Osteoblast (primary cell): ENCODE measurements at places on chromosomes 6 and 20.

- no peaks in the 10 kb centered on the region for H3K27me3 ChIP-seq
- no peak overlapping the region for H3K4me3 ChIP-seq
- no peak overlapping the region for H3K27ac ChIP-seq
- no peak for DNase-seq
Measured at GRCh38 chr6:49646130-49646824, 9.6 kb upstream of the RHAG start.

DNA sequence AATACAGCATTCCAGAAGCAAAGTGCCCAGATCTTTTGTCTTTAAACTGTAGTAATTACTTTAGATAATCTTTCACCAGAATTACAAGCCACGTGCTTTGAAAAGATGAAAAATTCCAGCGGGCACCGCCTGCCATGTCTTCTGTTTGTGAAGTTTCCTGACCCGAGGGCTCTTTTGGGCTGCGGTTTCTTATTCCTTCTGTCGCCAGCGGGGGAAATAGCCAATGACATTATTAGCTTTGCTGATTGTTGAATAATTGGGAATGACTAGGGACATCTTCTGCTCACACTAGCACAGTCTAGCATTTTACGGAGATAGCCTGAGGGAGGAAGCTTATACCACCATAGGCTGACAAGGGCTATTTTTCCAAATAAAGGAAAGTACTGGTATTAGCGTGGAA lies 124.7 kb downstream of the SAMD5 start:
- H3K4me3 ChIP-seq = no peak overlapping the region
- no peaks in the 10 kb centered on the region for H3K4me1 ChIP-seq
- no peak overlapping the region for H3K27ac ChIP-seq
- H3K36me3 ChIP-seq = no peaks in the 10 kb centered on the region
- DNase-seq = no peak
- no peaks in the 10 kb centered on the region for H3K27me3 ChIP-seq

GRCh38 chr6:139590206-139590605 lies 215.8 kb upstream of the CITED2 start:
- no peaks in the 10 kb centered on the region for H3K27me3 ChIP-seq
- H3K27ac ChIP-seq = no peak overlapping the region
- no peak overlapping the region for H3K4me3 ChIP-seq
- H3K4me1 ChIP-seq = peaks cover 21% of the 10 kb centered on the region

DNA sequence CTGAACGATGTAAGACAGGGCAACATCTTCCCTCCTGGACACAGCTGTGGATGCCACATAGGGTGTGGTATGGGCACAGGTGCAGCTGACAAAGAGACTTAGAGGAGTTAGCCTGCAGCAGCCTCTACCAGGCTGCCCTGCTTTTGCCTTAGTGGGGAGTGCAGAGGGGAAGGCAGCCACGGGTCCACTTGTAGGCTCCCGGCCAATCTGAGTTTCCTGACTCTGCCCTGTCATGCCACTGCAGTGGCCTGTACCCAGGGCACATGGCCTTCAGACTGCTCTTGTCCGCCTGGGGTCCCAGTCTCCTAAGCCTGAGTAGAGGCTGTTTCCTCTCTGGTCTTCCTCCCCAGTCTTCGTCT lies 17.1 kb upstream of the CST9L start:
- DNase-seq = no peak
- H3K4me3 ChIP-seq = no peak overlapping the region
- no peak overlapping the region for H3K27ac ChIP-seq
- no peaks in the 10 kb centered on the region for H3K4me1 ChIP-seq
- H3K36me3 ChIP-seq = no peaks in the 10 kb centered on the region
- H3K27me3 ChIP-seq = no peaks in the 10 kb centered on the region

GRCh38 chr6:63805808-63806572 lies 170.4 kb downstream of the PHF3 start:
- no peaks in the 10 kb centered on the region for H3K36me3 ChIP-seq
- H3K27me3 ChIP-seq = no peaks in the 10 kb centered on the region
- H3K4me3 ChIP-seq = no peak overlapping the region
- H3K4me1 ChIP-seq = peaks cover 31% of the 10 kb centered on the region
- peak overlapping the region; percentile 65 for H3K27ac ChIP-seq

DNA sequence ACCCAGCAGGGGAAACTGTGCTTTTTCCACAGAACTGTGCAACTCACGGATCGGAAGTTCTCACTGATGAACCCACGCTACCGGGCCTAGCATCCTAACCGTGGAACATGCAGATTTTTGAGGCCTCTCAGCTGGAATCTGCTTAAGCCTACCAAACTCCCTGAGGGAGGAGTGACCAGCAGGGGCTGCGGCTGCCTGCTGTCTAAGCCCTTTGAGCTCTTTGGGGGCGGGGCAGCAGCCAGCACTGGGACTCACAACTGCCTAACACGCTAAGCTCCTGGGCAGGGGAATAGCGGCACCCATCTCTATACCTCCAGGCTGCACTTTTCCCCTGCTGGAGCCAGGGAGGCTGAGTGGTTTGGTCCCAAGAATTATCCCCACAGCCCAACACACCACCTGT lies 20.4 kb upstream of the METTL24 start:
- H3K4me3 ChIP-seq = no peak overlapping the region
- peaks cover 3% of the 10 kb centered on the region for H3K27me3 ChIP-seq
- H3K4me1 ChIP-seq = no peaks in the 10 kb centered on the region
- no peak for DNase-seq
- no peaks in the 10 kb centered on the region for H3K36me3 ChIP-seq

GRCh38 chr20:62446888-62447869 lies 19.8 kb upstream of the RBBP8NL start:
- no peaks in the 10 kb centered on the region for H3K4me1 ChIP-seq
- no peak overlapping the region for H3K27ac ChIP-seq
- H3K27me3 ChIP-seq = peaks cover 3% of the 10 kb centered on the region
- H3K4me3 ChIP-seq = no peak overlapping the region
- no peak for DNase-seq
- no peaks in the 10 kb centered on the region for H3K36me3 ChIP-seq

DNA sequence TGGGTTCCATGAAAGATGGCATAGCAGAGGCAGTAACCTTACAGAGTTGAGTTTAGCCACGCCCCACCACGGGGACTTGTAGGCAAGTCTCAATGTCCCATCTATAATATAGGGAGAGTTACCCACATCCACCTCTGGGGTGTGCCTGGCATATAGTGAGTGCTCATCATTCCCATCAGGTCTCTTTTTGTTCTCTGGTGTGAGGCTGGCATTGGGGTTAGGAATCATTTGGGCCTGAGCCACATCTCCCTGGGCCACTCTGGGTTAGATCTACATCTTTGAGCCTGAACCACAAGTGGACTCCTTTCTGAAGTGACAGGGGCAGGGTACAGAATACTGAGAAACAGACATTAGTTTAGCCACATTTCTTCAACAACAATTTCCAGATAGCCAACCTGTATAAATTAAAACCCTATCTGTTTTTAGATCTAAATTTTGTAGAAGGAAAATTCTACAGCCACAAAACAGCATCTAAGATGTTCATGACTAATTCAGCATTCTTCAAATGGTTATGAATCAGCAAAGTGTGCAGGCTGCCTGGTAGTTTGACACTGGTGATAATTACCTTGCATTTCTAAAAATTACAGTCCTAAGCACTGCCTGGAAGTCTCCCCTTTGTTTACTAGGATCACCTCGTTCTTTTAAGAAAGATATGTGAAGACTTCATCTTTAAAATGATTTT lies 20.1 kb downstream of the RNF24 start:
- H3K27ac ChIP-seq = peak overlapping the region; percentile 65
- H3K36me3 ChIP-seq = no peaks in the 10 kb centered on the region
- H3K4me3 ChIP-seq = peak overlapping the region; percentile 20
- no peak for DNase-seq

DNA sequence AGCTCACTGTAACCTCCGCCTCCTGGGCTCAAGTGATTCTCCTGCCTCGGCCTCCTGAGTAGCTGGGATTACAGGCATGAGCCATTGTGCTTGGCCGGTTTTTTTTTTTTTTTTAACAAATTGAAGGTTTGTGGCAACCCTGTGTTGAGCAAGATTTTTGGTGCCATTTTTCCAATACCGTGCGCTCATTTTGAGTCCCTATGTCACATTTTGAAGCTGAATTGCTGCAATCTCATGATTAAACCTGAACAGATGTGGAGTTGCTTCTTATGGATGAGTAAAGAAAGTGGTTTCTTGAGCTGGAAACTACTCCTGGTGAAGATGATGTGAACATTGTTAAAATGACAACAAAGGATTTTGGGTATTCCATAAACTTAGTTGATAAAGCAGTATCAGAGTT lies 16.6 kb downstream of the SASH1 start:
- H3K4me1 ChIP-seq = peaks cover 7% of the 10 kb centered on the region
- no peak overlapping the region for H3K27ac ChIP-seq
- H3K36me3 ChIP-seq = no peaks in the 10 kb centered on the region
- no peak for DNase-seq
- H3K27me3 ChIP-seq = no peaks in the 10 kb centered on the region

DNA sequence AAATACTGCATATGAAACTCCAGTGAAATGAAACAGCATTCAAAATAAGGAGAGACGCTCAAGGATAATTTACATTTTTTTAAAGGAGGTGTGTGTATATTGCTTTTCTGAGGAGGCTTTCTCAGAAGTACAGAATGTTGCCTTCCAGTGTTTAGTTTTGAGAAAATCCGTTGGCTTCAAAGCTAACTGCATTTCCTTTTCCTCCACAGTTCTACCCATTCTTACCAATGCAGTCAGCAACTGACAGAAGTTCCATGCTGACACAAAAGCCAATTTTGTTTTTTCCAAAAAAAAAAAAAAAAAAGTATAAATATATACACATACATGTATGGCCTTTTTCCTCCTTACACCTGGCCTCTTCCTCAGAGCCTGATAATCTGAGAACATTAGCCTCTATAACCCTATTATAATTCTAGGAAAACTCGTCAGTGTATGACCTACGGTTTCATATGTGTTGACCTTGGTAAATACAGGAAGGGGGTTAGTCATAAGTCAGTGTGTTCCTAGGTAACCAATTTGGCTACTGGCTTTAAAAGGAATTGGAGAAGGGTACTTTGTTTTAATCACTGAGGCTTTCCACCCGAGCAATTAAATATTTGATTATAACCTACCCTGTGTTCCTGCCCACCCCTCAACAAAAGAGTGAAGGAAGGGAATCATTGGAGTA lies 24.2 kb downstream of the MGME1 start:
- H3K27ac ChIP-seq = peak overlapping the region; percentile 45
- H3K4me3 ChIP-seq = no peak overlapping the region
- H3K4me1 ChIP-seq = peaks cover 15% of the 10 kb centered on the region
- DNase-seq = no peak
- no peaks in the 10 kb centered on the region for H3K27me3 ChIP-seq
- peaks cover 3% of the 10 kb centered on the region for H3K36me3 ChIP-seq

DNA sequence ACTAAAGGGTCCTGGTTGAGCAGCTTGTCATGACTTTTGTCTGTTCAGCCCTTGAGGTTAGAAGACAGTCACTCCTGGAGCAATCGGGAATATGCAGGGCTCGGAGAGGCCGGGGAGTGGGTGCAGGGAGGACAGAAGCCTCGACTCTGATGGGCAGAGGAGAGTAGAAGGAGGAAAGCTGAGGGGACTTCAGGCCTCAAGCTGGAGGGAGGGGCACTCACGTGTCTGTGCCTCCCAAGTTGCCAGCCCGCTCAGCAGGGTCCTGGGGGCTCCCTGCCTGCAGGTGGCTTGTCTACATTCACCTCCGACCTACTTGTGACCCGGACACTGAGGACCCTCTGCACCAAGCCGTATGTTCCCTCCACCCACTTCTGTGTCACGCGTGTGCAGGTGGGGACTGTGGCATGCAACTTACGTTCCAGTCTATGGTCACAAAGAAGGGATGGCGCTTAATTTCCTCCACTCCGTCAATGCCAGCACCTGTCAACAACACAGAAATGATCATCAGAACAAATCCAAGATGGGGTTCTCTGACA lies 86.8 kb upstream of the MPC1 start:
- no peak overlapping the region for H3K27ac ChIP-seq
- peak; percentile 30 for DNase-seq
- peaks cover 10% of the 10 kb centered on the region for H3K4me1 ChIP-seq
- H3K27me3 ChIP-seq = no peaks in the 10 kb centered on the region
- no peak overlapping the region for H3K4me3 ChIP-seq

- peak; percentile 86 for DNase-seq
- H3K36me3 ChIP-seq = peaks cover 4% of the 10 kb centered on the region
- H3K27ac ChIP-seq = peak overlapping the region; percentile 89
Measured at GRCh38 chr6:124962639-124963415, 590 bp downstream of the RNF217 start.

DNA sequence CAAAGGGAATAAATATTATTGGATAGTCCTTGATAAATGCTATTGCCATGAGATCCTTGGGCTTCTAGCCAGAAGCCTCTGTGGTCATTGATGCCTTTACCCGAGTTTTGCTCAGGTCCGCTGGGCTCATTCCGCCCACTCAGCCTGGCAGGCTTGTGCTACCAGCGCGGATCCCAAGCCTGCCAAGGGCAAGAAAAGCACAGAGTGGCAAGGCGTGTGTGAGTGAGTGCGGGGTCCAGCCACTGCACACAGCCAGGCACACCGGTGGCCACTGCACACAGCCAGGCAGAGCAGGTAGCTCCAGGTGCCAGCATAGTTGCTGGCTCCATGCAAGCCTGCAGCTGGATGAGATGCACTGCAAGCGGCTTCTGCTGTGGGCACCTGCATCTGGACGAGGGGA lies 38.7 kb downstream of the STK38 start:
- DNase-seq = no peak
- no peak overlapping the region for H3K4me3 ChIP-seq
- H3K27me3 ChIP-seq = no peaks in the 10 kb centered on the region
- H3K27ac ChIP-seq = no peak overlapping the region

DNA sequence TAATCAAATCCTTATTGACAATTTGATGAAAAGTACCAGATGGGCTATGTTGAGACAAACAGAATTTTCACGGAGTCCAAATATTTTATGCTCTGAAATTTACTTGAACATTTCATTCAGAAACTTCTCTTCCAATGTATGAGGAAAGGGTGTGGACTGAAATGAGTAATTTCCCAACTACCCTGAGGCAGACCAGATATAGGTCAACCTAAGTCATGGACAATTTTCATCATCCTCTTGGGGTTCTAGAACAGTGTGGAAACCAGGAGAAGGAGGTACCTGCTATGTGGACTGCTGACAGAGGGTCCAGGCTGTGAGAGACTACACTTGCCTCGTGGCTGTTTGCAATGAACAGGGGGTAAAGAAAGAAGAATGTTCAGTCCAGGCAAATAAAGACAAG lies 323.0 kb downstream of the ESR1 start:
- H3K4me1 ChIP-seq = peaks cover 13% of the 10 kb centered on the region
- no peaks in the 10 kb centered on the region for H3K27me3 ChIP-seq
- DNase-seq = no peak

GRCh38 chr20:63321148-63321831 lies 28.3 kb downstream of the COL20A1 start:
- DNase-seq = no peak
- H3K4me3 ChIP-seq = no peak overlapping the region
- H3K4me1 ChIP-seq = no peaks in the 10 kb centered on the region
- H3K27ac ChIP-seq = no peak overlapping the region
- H3K36me3 ChIP-seq = no peaks in the 10 kb centered on the region
- peaks cover 9% of the 10 kb centered on the region for H3K27me3 ChIP-seq

- H3K4me3 ChIP-seq = no peak overlapping the region
- no peaks in the 10 kb centered on the region for H3K27me3 ChIP-seq
- no peak overlapping the region for H3K27ac ChIP-seq
- peaks cover 36% of the 10 kb centered on the region for H3K4me1 ChIP-seq
- no peaks in the 10 kb centered on the region for H3K36me3 ChIP-seq
- no peak for DNase-seq
Measured at GRCh38 chr6:3349388-3350251, 90.9 kb downstream of the PSMG4 start.
